NCI-H460 (cell line): ENCODE measurements at places on chromosomes 2 and 18. TPM values are rescaled to one million over a fixed set of nuclear protein-coding genes. Genes with fewer than 3 reads are reported as not detected.

Gene FAM168B
- 102 and 109 TPM in 2 replicates for total RNA-seq

Gene IL1A
- total RNA-seq = 22.0 and 22.1 TPM in 2 replicates

Gene RRM2
- 62.5 and 68.7 TPM in 2 replicates for total RNA-seq

Gene PAIP2B
- 0.55 and 0.97 TPM in 2 replicates for total RNA-seq

Gene MSH2
- 20.7 and 25.0 TPM in 2 replicates for total RNA-seq

- no peak for DNase-seq
Observed at GRCh38 chr18:48165111-48165866, 234.8 kb upstream of the SMAD2 start.

DNA sequence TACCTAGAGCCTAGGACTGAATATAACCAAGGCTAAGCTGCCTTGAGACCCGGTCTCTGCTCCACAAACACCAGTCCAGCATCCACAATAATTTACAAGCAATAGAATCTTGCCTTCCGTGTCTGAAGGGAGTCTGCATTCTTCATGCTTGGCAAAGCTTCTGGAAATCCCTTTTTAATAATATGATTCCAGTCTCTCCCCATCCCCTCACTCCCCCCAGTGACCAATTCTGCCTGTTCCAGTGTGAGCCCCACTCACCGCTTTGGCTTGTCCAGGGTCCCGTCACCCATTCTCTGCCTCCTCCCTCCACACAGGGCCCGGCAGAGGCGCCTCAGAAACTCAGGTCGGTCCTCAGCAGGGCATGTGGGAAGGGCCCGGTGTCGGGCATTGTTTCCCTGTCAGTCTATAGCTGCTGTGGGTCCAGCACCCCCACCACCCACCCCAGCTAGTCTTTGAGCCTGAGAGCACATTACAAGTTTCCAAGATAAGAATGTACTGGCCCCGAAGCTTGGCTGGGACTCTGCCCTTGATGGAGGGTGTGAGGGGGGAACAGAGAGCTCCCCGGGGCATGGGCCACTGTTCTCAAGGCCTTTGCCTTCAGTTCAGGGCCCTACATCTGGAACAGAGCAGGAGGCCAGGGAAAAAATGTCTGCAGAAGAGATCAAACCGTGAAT lies 129.7 kb upstream of the MYCN start:
- no peak for DNase-seq

- DNase-seq = no peak
Observed at GRCh38 chr18:32802591-32803451, 30.0 kb upstream of the KLHL14 start.

- no peak for DNase-seq
Observed at GRCh38 chr2:48254839-48255238, 275.1 kb upstream of the STON1 start.

- DNase-seq = no peak
Observed at GRCh38 chr2:166088634-166089033, 39.2 kb downstream of the SCN1A start.

GRCh38 chr2:183349091-183349490 lies 224.8 kb downstream of the NUP35 start:
- no peak for DNase-seq
